ENCODE measurements at places on chromosomes 13 and 19.

DNA sequence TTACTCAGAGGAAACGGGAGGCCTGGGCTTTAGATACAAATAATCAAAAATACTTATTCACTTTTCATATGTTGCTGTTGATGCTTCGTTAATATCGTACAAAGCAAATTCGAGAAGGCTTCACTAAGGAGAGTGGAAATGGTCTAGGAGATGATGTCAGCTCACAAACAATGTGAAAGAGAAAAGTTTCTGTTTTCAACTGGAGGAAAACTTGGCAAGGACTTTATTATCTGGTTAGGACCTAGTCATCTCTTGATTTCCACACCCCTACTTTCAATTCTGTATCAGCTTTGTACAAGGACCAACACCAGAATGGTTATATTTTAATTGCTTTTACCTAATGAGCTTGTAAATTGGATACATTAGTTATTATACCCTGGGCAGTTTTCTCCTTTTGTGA, 88.0 kb downstream of the SLC10A2 start:
- no peak for DNase-seq

GRCh38 chr19:30160426-30160825, 211.8 kb upstream of the ZNF536 start:
- no peak for DNase-seq

DNA sequence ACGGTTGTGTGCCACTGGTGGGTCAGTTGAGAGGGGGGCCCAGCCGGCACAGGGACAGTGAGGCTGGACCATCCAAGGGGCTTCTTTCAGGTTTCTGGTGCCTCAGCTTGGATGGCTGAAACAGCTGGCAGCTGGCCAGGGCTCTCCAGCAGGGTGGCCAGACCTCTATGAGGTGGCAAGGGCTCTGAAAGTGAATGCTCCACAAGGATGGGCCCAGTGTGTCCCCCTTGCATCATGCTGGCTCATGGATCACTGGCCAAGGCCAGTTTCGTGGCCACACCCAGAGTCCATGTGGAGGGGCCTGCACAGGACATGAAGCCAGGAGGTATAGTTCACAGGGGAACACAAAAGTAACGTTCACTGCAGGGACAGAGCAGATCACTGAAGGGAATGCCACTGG, 49.6 kb downstream of the CDADC1 start:
- no peak for DNase-seq

- DNase-seq: no peak
These were observed 86.1 kb downstream of the DHRS12 start for GRCh38 chr13:51717786-51718398.

DNA sequence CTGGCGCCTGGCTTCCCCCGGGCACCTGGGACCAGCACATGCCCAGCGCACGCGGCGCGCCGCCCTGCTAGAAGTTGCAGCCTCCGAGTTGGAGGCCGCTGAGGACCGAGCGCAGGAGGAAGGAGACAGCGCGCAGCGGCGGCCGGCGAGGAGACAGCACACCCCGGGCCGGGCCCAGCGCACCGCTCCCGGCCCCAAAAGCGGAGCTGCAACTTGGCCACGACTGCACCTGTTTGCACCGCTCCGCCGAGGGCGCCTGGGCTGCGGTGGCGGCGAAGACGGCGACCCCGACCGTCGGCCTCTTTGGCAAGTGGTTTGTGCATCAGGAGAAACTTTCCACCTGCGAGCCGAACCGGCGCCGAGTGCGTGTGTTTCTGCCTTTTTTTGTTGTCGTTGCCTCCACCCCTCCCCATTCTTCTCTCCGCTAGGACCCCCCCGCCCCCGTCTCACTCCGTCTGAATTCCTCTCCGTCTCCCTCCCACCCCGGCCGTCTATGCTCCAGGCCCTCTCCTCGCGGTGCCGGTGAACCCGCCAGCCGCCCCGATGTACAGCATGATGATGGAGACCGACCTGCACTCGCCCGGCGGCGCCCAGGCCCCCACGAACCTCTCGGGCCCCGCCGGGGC, at the start of gene SOX1:
TSS of gene SOX1 (plus strand) at position 34 of the 626 bp plus-strand sequence. CDS start at position 544, 510 bp downstream.
- DNase-seq: no peak

- no peak for DNase-seq
These were observed 13.0 kb downstream of the YIPF2 start for GRCh38 chr19:10915130-10916091.

DNA sequence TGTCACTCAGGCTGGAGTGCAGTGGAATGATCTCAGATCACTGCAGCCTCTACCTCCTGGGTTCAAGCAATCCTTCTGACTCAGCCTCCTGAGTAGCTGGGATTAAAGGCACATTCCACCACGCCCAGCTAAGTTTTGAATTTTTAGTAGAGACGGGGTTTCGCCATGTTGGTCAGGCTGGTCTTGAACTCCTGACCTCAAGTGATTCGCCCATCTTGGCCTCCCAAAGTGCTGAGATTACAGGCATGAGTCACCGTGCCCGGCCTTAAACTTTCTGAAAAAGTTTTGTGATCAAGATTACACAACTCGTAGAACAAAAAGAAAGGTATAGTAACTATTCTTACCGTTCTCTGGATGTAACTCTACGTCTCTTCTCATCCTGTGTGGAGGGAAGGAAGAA, 21.2 kb downstream of the DNMT1 start:
- DNase-seq: no peak

DNA sequence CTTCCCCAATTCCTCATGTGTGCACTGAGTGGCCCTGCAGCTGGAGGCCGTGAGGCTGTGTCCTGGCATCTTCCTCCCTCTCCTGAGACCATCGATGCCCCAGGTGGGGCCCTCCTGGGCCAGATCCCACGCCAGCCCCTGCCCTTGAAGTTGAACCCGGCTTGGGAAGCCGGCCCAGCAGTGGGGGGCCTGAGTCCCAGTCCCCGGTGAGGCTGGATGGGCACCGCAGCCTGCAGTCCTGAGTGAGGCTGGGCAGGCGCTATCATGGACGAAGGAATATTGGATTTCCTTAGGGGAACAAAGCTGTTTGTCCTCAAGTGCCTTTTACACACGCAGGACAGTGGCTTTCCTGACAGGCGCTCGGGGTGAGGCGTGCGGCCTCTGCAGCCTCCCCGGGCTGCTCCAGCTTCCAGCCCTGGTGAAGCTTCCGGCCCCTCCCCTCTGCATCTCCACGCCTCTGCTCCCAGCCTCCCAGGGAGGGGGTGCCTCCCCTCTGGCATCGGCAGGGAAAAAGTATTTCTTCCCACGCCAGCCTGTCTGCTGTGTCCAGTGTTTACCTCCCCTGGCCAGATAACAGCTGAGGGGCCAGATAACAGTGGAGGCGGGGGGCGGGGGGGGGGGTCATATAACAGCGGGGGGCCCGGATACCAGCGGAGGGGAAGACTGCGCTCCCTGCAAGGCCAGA, 159.5 kb downstream of the KDM4B start:
- no peak for DNase-seq

DNA sequence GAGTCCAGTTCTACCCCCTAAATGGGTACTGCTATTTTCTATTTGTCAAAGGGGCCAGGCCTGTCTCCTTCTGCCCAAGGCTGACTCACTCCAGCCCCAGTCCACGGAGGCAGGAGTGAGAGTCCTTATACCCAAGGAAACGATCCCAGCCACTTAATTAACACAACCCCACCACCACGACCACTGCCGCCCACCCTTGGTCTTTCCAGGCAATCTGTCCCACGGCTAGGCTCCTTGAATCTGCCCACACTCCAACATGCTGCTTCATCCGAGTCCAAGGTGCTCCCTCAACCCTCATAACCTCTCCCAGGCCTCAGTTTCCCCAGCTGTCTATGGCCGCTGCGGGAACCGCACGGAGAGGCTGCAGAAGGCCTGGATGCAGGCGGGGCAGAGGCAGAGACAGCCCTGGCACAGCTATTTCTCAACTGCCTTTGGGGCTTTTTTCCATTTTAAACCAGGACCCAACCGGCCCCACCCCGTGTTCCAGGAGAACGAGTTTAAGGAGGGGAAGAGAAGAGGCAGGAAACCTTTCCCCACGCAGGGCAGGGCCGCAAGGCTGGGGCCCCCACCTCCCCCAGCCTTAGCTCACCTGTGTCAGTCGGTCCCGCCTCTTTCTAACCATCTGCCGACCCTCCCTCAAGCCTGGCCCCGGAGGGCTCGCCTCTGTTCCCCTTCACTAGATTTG, 746 bp downstream of the RAB3D start:
- no peak for DNase-seq

DNA sequence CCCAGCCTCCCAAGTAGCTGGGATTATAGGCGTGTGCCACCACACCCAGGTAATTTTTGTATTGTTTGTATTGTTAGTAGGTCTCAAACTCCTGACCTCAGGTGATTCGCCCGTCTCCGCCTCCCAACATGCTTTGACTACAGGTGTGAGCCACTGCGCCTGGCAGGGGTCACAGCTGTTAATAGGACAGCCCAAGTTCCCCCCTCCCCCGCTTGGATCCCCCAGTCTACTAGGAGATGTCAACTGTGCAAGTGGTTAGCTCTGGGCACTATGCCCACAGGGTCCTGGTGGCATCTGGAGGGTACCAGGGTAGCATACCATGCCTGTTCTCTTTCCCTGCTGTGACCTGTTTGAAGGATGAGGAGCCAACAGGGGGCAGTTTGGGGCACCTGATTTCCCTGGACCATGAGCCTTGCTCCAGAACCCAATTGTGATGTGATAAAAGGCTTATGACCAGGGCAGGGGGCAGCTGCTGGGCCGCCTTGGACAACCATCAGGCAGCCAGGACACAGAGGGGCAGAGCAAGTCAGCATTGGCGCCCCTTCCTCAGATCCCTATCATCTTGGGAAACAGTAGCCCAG, at the start of gene TSPAN16:
TSS of gene TSPAN16 (plus strand) at position 496 of the 581 bp plus-strand sequence. CDS start 138 bp downstream, outside the sequence.
- peak; percentile 54 for DNase-seq

DNA sequence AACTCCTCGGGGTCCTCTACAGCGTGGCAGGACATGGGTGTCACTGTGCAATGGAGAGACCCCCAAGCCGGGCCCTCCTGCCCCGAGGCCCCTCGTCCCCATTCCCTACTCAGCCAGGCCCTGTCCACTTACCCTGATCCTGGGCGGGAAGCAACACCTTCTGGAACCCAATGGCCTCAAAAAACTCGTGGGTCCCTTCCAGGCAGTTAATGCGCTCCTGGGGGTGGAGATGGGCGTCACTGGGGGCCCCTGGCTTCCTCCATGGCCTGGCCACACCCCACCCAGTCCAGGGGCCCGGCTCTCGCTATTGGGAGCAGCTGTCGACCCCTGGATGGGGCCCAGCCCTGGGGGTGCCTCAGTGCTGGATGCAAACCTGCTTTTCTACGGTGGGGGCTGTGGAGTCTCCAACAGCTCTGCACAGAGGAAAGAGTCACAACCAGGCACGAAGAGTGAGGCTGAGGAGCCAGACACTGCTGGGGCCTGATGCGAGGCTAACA, 10.8 kb downstream of the UBXN6 start:
- no peak for DNase-seq

GRCh38 chr13:79612604-79613003, 131.6 kb downstream of the NDFIP2 start:
- DNase-seq: no peak

DNA sequence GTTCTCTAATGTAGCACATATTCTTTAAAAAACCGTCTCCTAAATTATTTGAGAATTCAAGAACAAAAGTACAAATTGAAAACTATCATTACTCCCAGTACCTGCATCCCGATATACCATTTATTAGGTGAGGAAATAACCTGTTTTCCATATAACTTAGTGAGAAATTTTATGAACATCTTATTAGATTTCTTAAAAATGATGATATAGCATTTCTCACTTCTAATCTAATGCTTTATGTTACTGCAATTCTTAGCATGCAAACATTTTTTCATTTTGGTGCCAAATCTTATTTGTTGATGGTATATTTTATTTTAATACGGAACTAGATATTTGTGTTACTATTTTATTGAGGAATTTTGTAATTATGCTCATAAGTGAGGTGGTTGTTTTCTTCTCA, 1321.3 kb upstream of the SLC10A2 start:
- DNase-seq: no peak

- DNase-seq: peak; percentile 77
These were observed at the start of gene WASF3 for GRCh38 chr13:26557393-26558073. Gene WASF3 (plus strand): TSS chr13:26557683. CDS start chr13:26642271, 84,588 bp downstream.

- no peak for DNase-seq
These were observed 1004.2 kb downstream of the UQCRFS1 start for GRCh38 chr19:28208745-28209144.

- no peak for DNase-seq
These were observed 249.2 kb downstream of the DIAPH3 start for GRCh38 chr13:59914556-59914955.

- DNase-seq: peak; percentile 23
These were observed 13.9 kb upstream of the CACNG6 start for GRCh38 chr19:53977429-53977990.

- DNase-seq: no peak
These were observed 6.2 kb downstream of the NDUFA11 start for GRCh38 chr19:5897189-5897969.

- DNase-seq: no peak
These were observed 14.4 kb upstream of the CEBPA start for GRCh38 chr19:33316541-33317264.

- DNase-seq: no peak
These were observed 77.1 kb downstream of the FNDC3A start for GRCh38 chr13:49052813-49053212.

DNA sequence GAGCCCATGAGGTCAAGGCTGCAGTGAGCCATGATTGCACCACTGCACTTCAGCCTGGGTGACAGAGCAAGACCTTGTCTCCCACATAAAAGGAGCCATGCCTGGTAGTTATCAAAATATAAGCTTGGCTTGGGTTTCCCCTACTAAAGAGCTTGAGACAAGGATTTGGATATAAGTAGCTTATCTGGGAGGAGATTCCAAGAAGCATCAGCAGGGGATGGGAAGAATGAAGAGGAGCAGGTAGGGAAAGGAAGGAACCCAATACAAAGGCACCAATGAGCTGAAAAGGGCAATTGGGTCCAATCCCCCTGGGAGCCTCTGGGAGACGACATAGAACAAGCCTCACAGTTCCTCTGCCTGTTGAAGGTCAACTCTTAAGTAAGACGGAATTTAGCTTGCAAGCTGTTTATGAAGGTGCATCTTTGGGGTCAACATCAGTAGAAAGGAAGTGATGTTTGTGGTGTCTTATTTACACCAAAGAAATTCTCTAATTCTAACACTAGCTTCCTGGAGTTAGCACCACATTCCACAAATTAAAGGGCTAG, 7.4 kb upstream of the CLEC4G start:
- DNase-seq: no peak

GRCh38 chr13:91356919-91357612, 9.6 kb downstream of the MIR17HG start:
- DNase-seq: no peak

DNA sequence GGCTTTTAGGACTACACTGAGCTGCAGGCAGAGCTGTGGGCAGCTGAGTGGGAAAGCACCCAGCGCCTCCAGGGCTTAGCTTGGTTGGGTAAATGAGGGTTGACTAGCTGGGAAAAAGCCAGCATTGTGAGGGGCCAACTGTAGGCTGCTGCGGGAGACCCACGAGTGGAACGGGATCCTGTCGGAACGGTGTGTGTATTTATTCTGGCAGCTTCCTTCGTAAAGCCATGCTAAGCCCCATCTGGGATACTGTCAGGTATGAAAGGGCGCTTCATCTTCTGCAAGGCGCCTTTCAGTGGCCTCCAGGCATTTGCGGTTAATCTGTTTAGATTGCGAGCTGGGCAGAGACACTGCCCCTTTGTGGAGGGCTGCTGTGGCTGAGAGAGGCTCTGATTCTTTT, 39.5 kb upstream of the CNMD start:
- DNase-seq: no peak

GRCh38 chr13:32707471-32707870, 121.2 kb downstream of the PDS5B start:
- DNase-seq: no peak

Measured in NCI-H1694 (cell line).